ENCODE measurements at places on chromosomes 5 and 9.

- DNase-seq = peak; percentile 30
Measured at GRCh38 chr9:114696814-114697544, 15.0 kb upstream of the TEX48 start.

- DNase-seq = no peak
Measured at GRCh38 chr5:134568337-134568700, 42.8 kb downstream of the JADE2 start.

GRCh38 chr9:112971415-112971814 is 40.6 kb downstream of the ZNF883 start:
- no peak for DNase-seq

- DNase-seq = peak; percentile 66
Measured at GRCh38 chr5:116453988-116454411, 120.6 kb downstream of the SEMA6A start.

- DNase-seq = no peak
Measured at GRCh38 chr9:10079284-10079964, 533.4 kb downstream of the PTPRD start.

DNA sequence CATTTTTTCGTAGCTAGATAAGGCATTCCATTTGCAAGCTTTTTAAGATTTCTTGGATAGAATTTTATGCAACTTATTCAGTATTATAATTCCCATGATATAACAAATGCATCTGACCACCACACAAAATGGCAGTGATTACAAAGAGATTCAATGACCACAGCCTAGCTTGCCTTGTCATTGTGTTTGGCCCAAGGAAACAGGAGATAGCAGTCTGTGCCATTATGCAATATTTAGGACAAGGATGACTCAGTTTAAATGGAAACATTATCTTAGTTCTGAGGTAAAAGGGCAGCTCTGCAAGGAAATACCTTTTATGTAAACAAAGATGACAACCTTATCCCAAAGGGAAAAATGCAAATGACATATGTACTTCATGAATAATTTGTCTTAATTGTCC is 89.8 kb downstream of the NUDT12 start:
- peak; percentile 76 for DNase-seq

- DNase-seq = peak; percentile 49
Measured at GRCh38 chr5:167725264-167725663, 566.2 kb upstream of the WWC1 start.

- no peak for DNase-seq
Measured at GRCh38 chr9:29282121-29282520, 1708.8 kb upstream of the C9orf72 start.

- DNase-seq = no peak
Measured at GRCh38 chr9:84997472-84997871, 327.9 kb downstream of the NTRK2 start.

- DNase-seq = peak; percentile 13
Measured at GRCh38 chr9:94010980-94011533, 55.9 kb upstream of the BARX1 start.

- DNase-seq = no peak
Measured at GRCh38 chr9:138003485-138004190, 126.1 kb downstream of the CACNA1B start.

GRCh38 chr5:111463311-111463710 is 49.0 kb downstream of the STARD4 start:
- no peak for DNase-seq

DNA sequence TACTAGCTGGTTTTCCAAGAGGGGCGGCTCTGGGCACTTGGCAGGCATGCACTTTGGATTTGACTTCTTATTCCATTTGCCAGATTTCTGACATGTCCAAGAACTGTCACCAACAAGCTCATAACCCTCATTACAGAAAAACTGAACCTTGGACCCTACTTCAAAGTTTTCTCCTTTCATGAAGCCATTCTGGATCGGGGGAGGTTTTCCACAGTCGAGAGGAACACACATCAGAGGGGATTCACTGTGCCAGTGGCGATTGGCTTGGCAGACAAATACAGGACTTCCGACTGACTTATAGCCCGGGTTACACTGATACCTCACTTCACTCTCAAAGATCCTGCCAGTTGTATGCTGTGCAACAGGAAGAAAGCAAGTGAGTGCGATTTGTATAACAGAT is 70.9 kb upstream of the TXNDC8 start:
- no peak for DNase-seq

GRCh38 chr5:179201986-179202385 is 141.8 kb downstream of the ZNF354C start:
- DNase-seq = no peak

GRCh38 chr5:80820685-80821084 is 139.5 kb upstream of the RASGRF2 start:
- no peak for DNase-seq
